ENCODE measurements at places on chromosomes 3 and 15.

GRCh38 chr15:36658312-36658711 lies 78.9 kb downstream of the CDIN1 start:
- DNase-seq = no peak

DNA sequence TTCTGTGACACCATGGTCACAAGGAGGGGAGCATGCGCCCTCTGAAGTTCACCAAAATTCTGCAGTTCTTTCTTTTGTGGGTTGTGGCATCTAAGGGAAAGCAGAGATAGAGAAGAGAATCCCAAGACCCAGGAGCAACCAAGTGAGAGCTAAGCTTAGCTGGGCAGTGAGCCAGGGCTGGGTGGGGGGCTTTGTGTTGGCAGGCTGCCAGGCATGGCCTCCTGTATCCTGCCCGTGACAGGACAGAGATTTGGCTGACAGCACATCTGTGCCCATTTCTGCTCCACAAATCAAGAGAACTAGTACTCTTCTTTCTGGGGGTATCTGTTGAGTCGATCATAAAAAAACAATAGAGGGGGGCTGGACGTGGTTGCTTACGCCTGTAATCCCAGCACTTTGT lies 66.2 kb downstream of the NMNAT3 start:
- DNase-seq = no peak

GRCh38 chr3:42582474-42583070 lies 805 bp upstream of the SEC22C start:
- no peak for DNase-seq

DNA sequence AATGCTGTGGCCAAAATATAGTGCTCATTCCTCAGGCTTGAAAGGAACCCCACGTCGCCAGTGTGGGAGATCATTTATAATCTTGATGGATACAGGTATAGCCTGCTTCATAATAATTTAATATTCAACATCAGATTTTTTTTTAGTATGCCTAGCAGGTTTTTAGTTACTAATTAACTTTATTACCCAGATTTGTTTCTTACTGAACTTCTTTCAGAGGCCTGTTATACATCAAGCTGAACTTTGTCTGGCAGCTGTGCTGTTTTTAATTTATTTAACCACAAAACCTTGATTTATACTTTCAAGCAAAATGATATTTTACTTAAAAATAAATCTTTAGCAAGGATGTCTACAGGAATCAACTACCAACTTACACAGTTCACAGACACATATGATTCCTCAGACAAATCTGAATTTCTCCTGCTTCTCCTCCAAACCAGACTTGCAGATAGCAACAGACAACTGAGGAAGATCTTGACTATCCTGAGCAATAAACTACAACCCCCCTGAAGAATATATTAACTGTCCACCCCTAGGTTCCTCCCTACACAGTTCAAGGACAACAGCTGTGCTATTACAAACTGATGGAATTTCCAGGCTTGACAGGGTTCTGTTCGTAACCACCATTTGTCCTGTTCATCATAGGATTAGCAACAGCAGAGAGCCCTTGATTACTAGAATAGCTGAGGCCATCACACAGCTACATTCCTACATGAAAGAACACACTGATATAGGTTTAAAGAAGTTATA lies 610 bp downstream of the MAP4 start:
- DNase-seq = no peak

- no peak for DNase-seq
Measured at GRCh38 chr15:32825219-32825618, 107.4 kb downstream of the GREM1 start.

GRCh38 chr15:85276508-85276907 lies 103.9 kb upstream of the AKAP13 start:
- DNase-seq = no peak

- DNase-seq = no peak
Measured at GRCh38 chr15:52105846-52106245, 6.7 kb downstream of the BCL2L10 start.

- no peak for DNase-seq
Measured at GRCh38 chr15:93051236-93052089, 37.5 kb downstream of the RGMA start.

GRCh38 chr3:59406943-59407342 lies 357.1 kb upstream of the CFAP20DC start:
- DNase-seq = no peak

- DNase-seq = no peak
Measured at GRCh38 chr15:40337597-40337996, 3.1 kb downstream of the CCDC9B start.

DNA sequence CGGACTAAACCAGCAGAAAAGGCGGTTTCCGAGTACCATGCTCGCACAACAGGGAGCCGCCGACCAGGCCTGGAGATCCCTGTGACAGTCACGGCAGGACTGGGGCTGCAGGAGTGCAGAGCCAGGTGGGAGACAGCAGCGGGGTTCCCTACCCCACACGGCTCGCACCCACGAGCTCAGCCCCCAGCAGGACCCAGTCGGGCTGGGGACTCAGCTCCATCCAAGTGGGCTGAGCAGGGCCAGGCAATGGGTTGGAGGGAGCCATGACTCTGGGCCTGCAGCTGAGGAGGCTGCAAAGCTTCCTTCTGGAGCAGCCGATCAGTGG lies 15.8 kb downstream of the XXYLT1 start:
- no peak for DNase-seq

- no peak for DNase-seq
Measured at GRCh38 chr3:9079676-9080075, 116.4 kb upstream of the RAD18 start.

DNA sequence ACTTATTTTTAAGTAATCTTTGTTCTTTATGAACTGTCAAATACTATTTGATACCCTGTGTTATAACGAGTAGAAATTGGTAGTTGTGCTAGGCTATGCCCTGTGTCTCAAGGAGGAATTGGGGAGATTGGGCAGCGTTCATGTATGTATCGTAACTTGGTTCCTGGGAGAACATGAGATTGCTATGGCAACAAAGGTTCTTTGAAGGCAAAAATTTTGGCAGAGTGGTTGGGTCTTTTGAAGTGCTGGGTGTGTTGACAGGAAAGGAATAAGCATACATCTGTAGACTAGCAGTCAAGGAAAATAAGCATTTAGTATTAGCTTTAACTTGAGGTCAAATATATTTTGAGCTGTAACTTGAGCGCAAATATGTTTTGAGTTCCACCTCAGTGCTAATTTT lies 45.3 kb downstream of the TCF12 start:
- no peak for DNase-seq

DNA sequence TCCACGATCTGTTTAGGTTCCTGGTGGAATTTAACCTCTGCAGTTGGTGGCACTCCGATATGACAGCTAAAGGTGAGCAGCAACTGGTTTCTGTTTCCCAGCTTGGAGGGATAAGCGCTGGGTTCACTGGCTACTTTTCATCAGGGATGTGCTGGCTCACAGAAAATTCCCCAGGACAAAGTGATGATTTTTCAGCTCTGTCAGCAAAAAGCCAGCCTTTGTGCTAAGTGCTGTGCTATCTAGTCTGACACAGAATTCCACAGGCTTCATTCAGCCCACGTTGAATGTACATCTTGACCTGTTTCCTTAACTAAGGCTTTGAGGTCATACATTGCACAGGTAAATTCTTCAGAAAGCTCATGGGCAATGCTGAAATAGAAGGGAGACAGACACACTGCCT lies 81.5 kb upstream of the LRTM1 start:
- DNase-seq = no peak

- no peak for DNase-seq
Measured at GRCh38 chr3:116441652-116442051, 3.6 kb downstream of the LSAMP start.

DNA sequence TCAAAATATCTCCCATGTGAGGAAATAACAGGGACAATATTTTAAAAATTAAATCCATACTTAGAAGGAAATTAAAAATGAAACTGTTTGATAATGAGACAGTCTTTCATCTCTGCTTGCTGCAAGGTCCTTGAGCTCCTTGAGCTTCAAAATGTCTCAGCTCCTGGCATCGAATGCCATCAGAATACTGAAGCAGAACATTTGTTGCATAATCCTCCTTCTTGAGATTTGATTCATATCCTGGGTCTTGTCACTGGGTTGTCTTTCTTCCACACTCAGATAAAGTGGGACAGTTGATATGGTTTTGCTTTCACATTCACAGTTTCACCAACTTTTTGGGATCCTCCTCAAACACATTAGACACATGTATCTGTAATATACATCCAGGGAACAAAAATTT lies 27.8 kb downstream of the COL8A1 start:
- no peak for DNase-seq

GRCh38 chr3:197137751-197138150 lies 108.1 kb upstream of the MELTF start:
- no peak for DNase-seq

DNA sequence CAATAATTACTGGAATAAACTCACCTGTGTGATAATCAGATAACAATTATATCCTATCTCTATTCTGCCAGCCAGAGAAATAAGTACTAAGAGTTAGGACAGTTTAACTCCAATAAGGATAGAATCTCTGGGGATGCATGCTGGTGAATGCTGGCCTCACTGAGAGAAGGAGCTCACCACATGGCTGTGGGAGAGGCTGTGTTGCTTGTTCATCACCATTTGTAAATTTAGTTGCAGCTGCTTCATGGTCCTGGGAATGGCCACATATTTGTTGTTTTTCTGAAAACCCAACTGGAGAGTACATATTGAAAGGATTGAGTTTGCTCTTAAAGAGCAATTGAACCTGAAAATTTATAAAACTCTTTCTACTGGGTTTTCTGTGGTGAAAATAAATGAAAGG lies 207.3 kb downstream of the NECTIN3 start:
- DNase-seq = no peak

DNA sequence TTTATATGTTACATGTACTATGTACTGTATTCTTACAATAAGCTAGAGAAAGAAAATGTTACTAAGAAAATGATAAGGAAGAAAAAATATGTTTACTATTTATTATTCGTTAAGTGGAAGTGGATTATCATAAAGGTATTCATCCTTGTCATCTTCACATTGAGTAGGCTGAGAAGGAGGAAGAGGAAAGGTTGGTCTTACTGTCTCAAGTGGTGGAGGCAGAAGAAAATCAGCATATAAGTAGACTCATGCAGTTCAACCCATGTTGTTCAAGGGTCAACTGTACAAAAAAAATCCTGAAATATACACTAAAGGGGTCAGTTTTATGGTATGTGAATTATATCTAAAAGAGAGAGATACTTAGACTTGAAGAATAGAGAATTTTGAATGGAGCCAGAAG lies 5.7 kb downstream of the HMG20A start:
- no peak for DNase-seq

DNA sequence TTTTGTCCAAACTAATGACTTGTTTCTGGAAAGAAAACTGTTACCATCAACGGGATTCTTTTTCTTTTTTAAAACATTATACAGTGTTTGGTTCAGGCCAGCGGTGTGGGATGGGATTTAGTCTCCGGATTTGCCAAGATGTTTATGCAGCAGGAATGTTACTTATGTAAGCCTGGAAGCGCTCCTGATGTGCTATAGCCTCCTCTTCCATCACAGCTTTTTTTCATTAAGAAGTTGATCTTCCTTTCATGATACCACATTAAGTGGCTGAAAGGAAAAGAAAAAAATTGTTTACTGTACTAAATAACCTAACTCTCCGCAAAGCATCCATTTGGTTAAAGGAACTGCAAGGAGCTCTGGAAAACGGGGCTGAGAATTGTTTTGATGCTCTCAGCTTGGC lies 120.5 kb upstream of the ALDH1A3 start:
- DNase-seq = no peak

DNA sequence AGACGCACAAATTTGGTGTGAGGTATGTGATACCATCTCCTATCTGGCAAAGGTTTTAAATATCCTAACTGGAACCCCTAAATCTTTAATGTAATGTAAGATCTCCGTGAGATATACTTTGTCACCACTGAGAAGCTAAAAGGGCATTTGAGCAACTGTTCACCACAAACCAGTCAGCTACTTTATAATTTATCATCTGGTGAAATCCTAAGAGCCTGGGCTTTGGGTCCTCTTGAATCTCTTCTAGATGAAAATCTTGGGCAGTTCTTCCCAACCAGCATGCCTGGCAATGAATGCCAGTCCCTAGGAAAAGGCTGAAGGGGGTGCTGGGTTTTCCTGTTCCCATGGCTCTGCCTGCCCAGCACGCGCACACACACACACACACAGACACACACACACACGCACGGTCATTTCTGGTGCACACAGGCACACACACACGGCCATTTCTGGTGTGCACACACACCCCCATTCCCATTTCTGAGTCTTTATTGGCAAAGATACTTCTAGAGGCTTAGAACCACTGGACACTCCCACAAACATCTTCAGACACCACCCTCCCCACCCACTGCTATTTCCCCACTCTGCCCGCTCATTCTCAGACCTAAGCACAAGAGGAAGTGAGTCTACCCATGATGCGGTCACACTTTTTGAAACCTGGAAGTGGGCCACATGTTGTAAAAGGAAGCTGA lies 72.6 kb downstream of the MYO1E start:
- peak; percentile 81 for DNase-seq

GRCh38 chr3:129295286-129295685 lies 16.6 kb downstream of the HMCES start:
- no peak for DNase-seq

- no peak for DNase-seq
Measured at GRCh38 chr15:89126009-89126408, 37.8 kb downstream of the ABHD2 start.

- DNase-seq = no peak
Measured at GRCh38 chr15:101135532-101136166, 116.2 kb downstream of the CHSY1 start.

DNA sequence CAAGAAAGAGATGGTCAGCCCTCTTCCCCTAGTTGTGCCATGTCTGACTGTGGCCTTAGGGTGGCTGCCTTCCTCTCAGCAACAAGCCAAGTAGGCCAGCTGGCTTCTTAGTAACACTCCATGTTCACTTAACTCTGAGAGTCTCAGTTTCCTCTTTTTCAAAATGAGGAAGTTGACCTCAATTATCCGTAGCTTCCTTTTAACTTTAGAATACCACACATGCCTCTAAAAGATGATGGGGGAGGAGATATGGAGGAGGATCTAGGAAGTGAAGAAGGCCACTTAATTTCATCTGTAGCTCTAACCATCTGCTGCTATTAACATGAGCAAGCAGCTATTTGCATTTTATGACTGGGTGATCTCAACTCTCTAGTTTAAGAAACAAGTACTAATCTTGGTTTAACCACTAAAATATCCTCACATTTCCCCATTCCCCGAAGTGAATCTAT lies 32.9 kb downstream of the CD200R1L start:
- DNase-seq = no peak

DNA sequence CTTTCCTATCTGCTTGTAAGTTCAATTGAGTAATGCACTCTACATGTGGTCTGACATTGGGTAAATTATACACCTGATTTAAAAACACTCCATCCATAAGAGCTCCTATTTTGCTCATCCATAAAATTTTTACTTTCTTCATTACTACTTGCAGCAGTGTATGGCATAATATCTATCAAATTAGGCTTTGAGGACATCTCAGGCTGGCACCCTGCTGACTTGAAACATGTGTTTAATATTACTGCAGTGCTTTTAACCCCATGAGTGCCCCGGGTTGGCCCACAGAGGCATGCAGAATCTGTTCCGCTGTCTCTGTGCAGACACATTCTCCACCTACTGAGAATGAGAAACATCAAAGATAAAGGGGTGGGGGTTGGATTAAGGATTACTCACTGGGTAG lies 249.9 kb upstream of the DNAJC19 start:
- DNase-seq = no peak

- no peak for DNase-seq
Measured at GRCh38 chr3:135155791-135156190, 360.7 kb downstream of the EPHB1 start.

- peak; percentile 60 for DNase-seq
Measured at GRCh38 chr15:92810418-92811138, 89.5 kb upstream of the CHD2 start.

Data from activated naive CD4-positive, alpha-beta T cell treated with anti-CD3 and anti-CD28 coated beads, Interleukin-2, amount 10 ng/mL, durations not matched to agents 7 days and 5 days (primary cell).